OCI-M1 (cell line): ENCODE measurements at places on chromosomes 6 and 20.

DNA sequence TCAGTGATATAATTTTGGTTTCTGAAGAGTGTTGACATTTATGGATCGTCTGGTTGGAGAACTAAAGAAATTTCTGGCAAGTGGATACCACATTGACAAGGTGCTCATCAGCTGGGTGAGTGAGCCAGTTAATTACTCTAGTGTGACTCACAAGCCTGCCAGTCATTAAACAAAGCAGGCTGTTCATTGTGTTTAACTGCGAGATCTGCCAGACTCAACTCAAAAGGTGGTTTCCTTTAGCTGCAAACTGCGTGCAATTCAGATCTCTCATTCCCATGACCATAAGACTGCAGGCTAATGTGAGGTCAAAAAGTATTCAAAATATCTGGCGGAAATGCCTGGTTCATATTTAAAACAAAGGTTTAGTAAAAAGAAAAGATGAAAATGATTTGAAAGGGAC is 32.5 kb upstream of the IYD start:
- no peak for DNase-seq

DNA sequence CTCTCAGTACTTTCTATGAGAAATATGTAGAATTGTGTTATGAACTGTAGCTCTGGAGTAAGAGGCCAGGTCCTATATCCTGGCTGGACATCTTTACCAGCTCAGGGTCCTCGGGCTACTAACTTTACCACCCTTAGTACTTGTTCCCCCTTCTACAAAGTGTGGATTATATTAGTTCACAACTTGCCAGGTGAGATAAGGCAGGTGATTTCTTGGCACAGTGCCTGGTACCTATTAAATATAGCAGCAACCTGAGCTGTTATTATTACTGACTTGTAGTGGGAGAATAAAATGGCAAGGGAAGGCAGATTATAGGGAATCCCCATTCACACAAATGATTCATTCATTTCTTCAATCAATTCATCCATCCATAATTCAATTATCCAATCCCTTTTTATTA is 150.1 kb downstream of the DOK5 start:
- no peak for DNase-seq

DNA sequence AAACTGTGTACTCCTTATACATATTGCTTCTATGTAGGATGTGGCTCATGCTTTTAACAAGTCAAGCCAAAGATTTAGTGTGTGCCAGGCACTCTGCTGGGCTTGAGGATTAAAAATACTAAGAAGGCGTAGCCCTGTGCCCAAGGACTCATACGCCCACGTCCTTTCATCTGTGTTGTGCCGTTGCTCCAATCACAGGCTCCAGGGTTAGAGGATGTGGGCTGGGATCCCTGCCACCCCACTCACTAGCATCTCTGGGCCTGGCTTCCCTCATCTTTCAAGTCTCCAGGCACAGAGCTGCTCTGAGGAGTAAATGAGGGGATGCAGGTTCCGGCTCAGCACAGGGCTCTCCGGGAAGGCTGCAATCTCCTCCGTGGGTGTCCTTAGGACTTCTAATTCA is 214.2 kb downstream of the SYNDIG1 start:
- DNase-seq: no peak

- DNase-seq: no peak
These were observed 238.7 kb downstream of the CDH4 start for GRCh38 chr20:61490721-61491120.

GRCh38 chr6:53461696-53462095 is 83.2 kb downstream of the GCLC start:
- no peak for DNase-seq

DNA sequence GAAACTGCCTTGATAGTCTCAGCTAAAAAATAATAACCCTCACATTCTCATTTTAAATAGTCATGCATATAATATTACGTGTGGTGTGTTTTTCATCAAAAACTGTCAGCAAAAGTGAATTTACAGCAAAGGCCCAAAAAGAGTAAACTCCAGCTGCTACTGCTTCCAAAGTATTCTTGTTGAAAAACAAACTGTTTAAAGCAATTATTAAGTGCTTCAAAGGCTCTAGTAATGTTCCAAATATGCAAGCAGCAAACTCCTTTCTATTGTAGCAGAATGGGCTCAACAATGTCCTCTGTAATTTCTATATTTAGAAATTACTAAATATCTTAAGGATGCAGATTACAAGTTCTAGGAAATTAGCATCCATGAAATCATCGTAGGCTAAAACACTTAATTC is 280.0 kb upstream of the TBX18 start:
- no peak for DNase-seq

- no peak for DNase-seq
These were observed 191.5 kb upstream of the AGPAT4 start for GRCh38 chr6:161465403-161465802.
